ENCODE measurements at places on chromosomes 2 and 18. TPM values are rescaled to one million over a fixed set of nuclear protein-coding genes. Genes with fewer than 3 reads are reported as not detected.

- no peak for DNase-seq
Observed at GRCh38 chr2:14535156-14535555, 97.4 kb upstream of the LRATD1 start.

- DNase-seq = peak; percentile 61
Observed at GRCh38 chr2:159904959-159905305, 106.9 kb upstream of the CD302 start.

GRCh38 chr2:191049728-191050639 lies 36.0 kb upstream of the STAT1 start:
- DNase-seq = no peak

DNA sequence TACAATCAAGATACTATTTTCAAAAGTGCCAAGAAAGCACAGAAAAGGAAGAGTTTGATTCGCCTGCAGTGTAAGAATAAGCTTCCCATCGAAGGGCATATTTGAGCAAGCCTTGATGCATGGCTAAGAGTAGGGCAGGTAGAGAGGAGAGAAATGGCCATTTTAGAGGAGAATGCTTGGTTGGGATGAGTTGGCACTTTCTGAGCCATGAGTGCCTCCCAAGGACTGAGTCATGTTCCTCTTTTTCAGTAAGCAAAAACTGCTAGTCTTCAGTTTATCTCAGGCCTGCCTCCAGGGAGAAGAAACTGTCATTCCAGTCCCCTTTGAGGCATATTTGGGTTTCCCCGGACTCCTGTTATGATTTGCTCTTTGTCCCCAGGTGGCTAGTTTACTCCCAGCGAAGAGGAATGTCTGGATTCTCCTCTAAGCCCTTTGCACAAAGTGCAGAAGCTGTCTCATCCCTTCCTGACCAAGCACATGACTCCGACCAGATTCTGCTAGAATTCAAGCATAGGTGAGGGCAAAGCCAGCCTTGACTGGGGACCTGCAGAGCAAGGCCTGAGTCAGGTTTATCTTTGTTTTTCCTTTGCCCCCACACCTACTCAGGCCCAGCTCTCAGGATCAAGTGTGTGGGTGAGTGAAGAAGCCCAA lies 115.2 kb downstream of the TTC32 start:
- DNase-seq = no peak

- DNase-seq = peak; percentile 83
Observed at GRCh38 chr2:109324861-109325260, 195.9 kb downstream of the SH3RF3 start.

GRCh38 chr2:145040433-145040832 lies 520.5 kb upstream of the ZEB2 start:
- DNase-seq = no peak

GRCh38 chr18:46148810-46149209 lies 44.6 kb downstream of the HAUS1 start:
- DNase-seq = no peak

- DNase-seq = no peak
Observed at GRCh38 chr2:46257476-46257875, 39.7 kb upstream of the EPAS1 start.

GRCh38 chr2:171230176-171230575 lies 69.5 kb upstream of the TLK1 start:
- no peak for DNase-seq

SEC11C gene
- total RNA-seq = 41.1 TPM

TNFAIP6 gene
- 14.4 TPM for total RNA-seq

NYAP2 gene
- 0.22 TPM for total RNA-seq

PRSS56 gene
- total RNA-seq = not detected

GRCh38 chr18:37055137-37055802 lies 226.3 kb downstream of the KIAA1328 start:
- DNase-seq = no peak

DNA sequence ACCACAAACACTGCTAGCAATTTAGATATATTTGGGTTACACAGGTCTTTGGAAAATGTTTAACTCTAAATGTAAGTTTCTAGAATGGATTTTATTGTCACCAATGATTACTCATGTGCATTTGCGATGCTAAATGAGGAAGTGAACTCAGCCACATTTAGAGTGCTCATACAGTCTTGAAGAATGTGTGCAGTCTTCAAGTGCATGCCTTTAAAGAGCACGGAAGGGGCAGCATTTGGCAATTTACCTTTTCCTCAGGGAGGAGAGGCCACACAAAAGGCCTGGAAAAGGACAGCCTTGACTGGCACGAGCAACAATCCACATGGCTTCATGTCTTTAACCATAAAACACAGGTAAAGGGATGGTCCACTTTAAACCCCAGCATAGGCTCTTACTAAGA lies 78.5 kb upstream of the STK17B start:
- DNase-seq = no peak

DNA sequence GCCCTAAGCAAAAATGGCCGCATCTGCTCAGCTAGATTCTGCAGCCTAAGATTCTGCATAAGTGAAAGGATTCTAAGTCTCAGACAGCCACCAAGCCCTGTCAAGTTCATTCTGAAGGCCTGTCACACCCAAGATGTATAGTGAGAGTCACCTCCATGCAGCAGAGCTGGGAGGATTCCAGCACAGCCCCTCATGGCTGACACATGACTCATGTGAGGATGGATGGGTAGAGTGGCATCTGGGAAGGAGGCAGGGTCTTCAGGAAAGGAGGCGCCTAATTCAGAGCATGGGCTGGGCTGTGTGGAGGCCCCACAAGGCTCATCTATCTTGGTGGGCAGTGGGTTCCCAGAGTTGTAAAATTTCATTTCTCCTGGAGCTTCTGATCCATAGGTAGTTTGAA lies 41.5 kb upstream of the ZBTB7C start:
- no peak for DNase-seq

DNA sequence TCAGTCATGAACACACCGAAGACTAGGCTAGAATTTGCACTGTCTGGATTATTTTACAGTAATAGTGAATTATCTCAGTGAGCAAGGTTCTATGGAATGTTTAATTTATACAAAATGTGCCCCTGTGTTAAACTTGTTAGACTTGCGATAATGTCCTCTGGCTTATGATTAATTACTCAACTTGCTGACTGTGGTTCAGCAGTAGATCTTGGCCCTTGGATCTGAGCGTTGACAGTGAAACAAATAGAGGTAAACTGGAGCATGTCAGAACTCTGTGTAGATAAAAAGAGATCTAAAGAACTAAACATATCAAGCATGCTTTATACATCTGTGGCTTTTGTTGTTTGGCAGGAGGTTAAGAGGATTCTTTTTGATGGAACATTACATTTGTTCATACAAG lies 407.6 kb downstream of the DSEL start:
- DNase-seq = no peak

RGPD3 gene
- total RNA-seq = 0.22 TPM

DNA sequence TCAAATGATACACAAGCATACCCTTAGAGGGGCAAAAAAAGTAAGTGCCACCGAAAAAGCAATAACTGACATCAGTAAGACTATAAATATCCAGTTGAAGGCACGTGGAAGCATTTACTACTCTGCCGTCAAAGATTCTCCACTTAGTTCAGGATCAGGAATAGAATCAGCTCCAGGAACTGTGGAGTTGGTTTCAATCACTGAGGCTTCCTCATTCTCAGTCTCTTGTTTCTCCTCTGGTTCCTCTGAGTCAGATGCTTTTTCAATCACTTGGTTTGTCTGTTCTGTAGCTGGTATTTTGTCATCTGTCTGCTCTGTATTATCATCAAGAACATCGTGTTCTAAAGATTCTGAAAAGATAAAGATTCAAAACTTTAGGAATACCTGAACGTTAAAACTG lies 72.2 kb downstream of the LNPK start:
- no peak for DNase-seq

- no peak for DNase-seq
Observed at GRCh38 chr2:74588664-74589063, 34.1 kb downstream of the DOK1 start.

CPLX4 gene
- total RNA-seq = not detected

DNA sequence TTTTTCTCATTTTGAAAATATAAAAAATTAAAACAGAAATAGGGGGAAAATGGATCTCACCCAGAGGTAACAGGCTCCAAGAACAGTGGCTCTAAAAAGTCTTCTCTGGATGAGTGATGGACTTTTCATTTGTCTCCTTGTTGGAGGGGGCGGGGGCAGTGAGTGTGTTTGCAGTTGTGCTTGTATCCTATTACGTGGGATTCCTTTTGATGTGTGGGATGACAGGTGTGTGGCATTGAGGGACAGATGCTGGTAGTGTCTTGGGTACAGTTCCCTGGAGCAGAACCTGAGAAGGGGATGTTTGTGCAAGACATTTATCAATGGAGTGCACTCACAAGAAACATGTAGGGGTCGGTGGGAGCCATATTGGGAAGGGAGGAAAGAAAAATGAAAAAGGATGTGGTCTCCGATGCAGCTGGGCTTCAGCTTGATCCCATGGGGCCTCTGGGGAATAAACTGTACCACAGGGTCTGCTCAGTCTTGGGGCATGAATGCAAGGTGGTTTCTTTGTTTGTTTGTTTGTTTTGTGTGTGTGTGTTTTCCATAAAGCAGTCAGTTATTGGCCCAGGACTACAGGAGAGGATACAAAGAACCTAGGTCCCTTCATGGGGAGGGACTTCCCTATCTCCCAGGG lies 120.0 kb upstream of the SLC35G4 start:
- no peak for DNase-seq

CXCR1 gene
- total RNA-seq = 4.9 TPM

GRCh38 chr2:159045545-159046454 lies 77.4 kb downstream of the TANC1 start:
- no peak for DNase-seq

- peak; percentile 61 for DNase-seq
Observed at GRCh38 chr2:118309946-118310680, 221.8 kb downstream of the INSIG2 start.

DNA sequence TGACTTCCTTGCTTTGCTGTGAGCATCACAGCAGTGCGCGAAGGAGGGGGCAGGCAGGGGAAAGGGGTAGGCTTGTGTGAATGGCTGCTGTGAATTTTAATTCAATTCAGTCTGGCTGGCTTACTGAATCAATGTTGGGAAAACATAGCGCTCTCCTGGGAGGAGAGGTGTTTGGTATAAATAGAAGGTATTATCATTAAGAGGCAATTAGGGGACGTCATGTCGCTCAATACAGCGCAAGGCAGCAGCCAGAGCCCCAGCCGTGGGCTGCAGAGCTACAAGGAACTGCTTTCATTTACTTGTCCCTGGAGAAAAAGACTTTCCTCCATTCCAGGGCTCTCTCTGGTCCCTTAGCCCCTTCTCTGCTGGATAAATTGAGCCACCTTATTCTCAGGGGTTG lies 181.4 kb upstream of the MSH6 start:
- DNase-seq = no peak

DNA sequence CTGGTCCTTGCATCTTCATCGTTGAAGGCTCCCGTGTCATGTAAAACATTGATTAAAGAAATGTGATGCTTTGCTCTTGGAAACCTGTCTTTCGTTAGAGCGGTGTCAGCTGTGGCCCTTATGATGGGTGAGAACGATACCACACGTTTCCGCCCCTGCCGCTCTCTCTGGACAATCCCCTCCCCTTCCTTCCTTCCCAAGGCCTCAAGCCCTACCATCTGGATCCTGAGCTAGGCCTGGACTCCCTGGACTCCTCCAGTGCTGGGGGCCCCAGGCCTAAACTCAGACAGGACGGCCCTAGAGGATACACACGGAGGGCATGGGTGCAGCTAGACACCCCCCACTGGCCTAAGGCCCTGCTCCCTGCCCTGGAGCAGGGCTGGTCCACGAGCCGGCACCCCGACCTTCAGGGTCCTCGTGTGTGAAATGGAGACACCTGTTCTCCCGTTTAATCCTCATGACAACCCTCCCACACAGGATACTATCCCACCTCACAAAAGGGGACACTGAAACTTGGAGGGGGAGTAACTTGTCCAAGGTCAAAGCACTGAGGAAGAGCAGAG lies 13.2 kb downstream of the BIN1 start:
- no peak for DNase-seq

DNA sequence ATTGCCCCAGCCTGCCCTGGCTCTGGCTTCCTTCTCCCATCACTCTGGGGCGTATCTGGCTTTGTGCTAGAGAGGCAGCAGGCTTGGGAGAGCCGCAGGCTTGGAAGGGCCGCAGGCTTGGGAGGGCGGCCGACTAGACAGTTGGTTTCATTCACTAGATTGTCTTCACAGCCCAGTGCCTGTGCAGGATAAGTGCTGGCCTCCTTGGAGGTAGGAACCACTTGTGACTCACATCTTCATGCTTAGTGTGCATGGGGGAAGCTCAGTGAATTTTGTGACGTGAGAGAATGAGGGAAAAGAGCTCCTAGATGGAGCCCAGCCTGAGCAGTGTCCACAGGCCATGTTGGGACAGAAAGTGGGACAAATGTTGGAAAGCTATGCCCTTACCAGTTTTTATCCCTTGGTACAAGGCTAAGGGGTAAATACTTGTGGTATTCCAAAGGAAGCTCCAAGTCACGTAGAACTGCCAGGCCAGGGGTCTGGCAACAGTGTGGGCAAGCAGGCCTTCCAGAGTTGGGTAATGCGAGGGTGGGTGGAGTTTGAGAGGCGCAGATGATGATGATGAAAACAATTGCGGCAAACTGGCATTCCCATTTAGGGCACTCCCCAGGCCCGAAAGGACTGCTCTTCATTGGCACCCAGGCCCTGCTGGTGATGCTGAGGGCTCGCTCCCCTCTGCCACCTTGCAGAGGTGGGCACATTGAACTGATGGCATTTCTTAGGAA lies 100.1 kb downstream of the DDX1 start:
- no peak for DNase-seq

GRCh38 chr2:102418421-102418961 lies 4.5 kb upstream of the IL18RAP start:
- DNase-seq = no peak

GRCh38 chr2:107633580-107634147 lies 193.0 kb upstream of the RGPD4 start:
- DNase-seq = no peak

BCL11A gene
- total RNA-seq = 1.6 TPM

GRCh38 chr2:16461672-16462071 lies 204.0 kb downstream of the CYRIA start:
- no peak for DNase-seq

DNA sequence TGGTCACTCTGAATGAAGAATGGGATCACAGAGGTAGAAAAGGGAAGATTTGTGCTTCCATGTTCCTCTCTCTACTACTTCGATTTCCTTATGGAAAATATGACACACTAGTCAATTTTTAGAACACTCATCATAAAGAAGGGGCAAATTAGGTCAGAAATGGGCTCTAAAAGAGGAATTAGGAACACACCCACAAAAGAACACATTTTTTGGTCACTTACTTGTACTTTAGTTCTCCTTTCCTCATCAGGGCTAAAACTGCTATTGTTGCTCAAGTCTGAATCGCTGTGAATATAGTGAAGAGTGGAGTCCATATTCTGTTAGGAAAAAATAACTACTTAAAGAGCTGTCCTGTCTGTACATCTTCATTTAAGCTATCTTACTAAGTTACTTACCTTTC lies 52.6 kb downstream of the PPP4R1 start:
- DNase-seq = no peak

DNA sequence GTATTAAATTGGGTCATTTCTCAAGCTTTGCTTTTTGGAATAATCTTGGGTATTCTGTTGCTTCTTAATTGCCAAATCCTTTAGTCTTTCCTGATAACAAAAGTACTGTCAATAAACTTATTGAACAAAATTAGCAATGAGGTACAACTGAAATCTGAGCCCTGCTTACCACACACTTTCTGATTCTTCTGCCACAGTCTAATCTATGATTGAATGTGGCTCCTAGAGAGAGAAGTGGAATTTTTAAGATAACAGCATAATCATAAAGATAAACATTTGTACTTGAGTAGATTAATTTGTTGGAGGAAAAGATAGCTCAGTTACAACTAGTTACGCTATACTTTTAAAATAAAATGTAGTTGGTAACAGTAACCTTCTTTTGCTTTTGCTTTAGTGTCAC lies 354.8 kb downstream of the CELF4 start:
- no peak for DNase-seq
